ENCODE measurements at places on chromosomes 1 and 21.

DNA sequence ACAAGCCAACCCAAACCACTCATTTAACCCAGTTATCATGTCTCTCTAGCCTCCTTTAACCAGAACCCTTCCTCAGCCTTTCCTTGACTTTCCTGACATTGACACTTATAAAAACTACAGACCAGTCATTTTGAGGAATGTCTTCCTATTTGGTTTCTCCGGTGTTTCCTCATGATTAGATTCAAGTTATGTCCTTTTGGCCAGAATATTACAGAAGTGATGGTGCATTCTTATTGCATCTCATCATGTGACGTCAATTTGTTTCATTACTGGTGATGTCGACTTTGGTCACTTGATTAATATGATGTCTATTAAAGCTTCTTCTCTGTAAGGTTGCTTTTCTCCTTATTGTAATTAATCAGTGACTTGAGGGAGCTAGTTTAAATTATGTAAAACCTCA is 6.1 kb upstream of the RCSD1 start:
- no peak for DNase-seq

- DNase-seq = peak; percentile 61
Measured at GRCh38 chr1:175192111-175192629, 406 bp downstream of the KIAA0040 start.

DNA sequence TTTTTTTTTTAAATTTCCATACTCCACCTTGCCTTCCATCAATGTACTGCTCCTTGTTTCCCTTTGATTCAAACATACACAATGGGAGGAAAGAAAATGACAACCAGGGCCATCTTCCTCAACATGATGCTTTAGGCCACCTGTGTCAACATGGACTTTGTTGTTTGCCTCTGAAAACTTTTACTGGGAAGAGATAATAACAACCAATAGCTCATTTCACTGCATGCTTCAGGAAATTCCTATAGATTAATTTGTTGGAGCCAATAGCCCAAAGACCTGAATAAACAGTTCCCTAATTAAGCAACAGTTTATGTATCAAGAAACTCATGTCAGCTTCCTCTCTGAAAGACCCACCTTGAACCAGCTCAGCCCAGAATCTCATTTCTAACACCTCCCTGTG is 3.2 kb downstream of the KRTAP15-1 start:
- no peak for DNase-seq

DNA sequence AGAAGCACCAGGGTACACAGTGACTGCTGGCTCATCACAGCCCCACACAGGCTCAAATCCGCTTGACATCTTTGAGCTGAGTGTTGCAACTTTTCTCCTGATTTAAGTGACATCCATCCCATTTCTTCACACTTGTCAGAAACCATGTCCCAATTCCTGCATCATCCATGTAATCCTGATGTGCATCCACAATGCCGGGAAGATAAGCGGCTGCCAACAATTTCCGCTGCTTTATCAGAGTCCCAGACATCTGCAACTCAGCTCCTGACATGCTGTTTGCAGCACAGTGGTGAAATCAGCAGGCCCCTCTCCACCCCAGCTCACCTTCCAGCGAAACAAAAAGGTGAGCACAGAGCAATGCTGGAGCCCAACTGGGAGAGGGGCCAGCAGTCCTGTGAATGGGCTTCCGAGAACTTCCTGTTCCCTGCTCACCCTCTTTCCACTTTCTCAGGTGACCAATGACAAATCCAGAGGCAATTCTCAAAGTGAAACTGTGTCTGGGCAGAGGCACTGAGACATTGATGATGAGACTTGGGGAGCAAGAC is 581.0 kb downstream of the AJAP1 start:
- DNase-seq = no peak

DNA sequence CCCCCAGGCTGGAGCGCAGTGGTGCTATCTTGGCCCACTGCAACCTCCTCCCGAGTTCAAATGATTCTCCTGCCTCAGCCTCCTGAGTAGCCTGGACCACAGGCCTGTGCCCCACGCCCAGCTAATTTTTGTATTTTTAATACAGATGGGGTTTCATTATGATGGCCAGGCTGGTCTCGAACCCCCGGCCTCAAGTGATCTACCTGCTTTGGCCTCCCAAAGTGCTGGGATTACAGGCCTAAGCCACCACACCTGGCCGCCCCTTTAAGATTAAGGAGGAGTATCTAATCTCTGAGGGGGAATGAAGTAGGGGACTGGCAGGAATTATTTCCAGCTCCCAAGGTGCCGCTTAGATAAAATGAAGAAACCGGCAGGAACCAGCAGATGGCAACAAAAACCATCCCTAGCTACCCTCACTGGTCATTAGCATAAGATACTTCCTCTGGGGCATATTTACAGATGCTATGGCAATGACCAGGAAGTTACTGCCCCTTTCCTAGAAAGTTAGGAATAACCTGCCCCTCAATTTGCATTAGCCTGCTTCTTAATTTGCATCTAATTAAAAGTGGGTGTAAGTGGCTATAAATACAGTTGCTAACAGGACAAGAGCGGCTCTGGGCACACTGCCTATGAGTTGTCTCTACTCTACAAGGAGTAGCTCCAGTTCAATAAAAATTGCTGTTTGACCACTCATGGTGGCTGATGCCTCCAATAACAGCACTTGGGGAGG is 7.1 kb upstream of the NSUN4 start:
- DNase-seq = no peak

DNA sequence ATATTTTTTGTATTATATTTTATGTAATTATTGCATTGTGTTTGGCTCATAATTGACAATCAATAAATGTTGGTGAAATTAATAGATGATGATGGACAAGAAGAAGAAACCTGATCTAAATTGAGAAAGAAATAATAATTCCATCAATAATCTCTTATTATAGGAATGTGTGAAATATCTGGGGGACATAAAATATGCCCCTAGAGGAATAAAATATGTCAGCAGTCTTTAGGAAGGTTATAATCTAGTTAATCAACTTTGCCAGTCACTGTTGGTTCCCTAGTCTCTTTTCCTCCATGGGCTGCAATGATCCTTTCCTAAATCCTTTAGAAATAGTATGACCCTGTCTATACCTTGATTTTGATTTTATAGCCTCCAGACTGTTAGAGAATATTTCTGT is 549.7 kb upstream of the ADGRL4 start:
- no peak for DNase-seq

GRCh38 chr1:198072177-198072576 is 84.6 kb upstream of the NEK7 start:
- no peak for DNase-seq

DNA sequence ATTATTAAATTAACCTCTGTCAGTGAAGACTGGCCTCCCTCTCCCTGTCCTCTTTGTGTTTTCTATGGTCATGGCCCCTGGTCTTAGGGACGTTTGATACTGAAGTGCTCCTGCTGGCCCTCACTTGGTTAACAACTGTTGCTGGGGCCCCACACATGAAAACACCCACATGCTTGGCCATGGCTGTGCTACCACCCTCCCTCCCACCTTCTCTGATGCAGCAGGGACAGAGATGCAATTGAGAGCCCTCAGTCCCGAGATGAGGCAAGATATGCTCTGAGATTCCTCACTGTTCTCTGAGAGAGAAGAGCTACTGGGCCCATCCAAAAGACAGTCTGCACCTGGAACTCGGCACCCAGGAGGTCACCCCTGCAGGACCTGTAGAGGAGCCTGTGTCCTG is 33.3 kb downstream of the NCMAP start:
- no peak for DNase-seq

GRCh38 chr1:212701910-212702309 is 2.3 kb upstream of the BATF3 start:
- no peak for DNase-seq

DNA sequence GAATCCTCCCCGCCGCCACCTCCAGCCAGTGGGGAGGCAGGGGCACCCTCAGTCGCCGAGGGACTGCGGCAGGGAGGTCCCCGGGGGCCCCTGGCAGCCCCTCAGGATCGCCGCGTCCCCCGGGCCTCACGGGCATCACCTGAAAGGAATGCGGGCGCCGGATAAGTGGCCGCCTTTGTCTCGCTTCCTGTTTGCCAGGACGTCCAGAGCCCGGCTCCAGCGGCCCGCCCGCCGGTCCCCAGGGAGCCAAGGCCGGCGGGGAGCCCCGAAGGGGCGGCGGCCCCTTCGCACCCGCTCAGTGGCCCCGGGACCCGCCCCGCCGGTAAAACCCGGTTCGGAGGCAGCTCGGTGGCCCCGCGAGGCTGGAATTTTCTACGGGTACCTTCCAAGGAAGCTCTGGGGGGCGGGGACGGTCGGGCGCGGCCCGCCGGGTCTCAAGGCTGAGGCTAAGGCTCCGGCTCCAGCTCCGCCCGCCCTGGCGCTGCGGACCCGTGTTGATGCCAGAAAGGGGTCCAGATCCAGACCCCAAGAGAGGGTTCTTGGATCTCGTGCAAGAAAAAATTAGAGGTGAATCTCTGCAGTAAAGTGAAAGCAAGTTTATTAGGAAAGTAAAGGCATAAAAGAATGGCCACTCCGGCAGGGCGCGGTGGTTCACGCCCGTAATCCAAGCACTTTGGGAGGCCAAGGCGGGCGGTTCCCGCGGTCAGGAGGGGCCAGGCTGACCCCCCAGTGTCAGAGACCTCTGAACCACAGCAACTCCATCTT is 12.6 kb downstream of the TINAGL1 start:
- no peak for DNase-seq

DNA sequence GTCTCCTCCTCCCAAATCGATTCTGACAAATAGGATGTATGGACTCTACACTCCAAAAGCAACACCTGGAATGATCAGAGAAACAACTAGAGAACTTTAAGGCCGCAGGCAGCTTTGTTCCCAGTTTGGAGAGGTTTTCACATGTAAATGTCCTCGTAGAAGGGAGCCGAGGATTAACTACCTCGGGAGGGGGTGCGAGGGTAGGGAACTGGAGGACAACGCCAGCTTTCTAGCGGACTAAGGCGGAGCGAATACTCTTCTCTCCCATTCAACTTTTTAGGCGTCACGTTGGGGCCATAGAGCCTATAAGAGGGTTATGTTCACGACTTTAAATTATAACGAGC is 1.2 kb downstream of the SCAF4 start:
- peak; percentile 20 for DNase-seq

GRCh38 chr21:35674895-35675470 is 385.3 kb downstream of the SETD4 start:
- no peak for DNase-seq

GRCh38 chr1:199918196-199918769 is 109.2 kb upstream of the NR5A2 start:
- DNase-seq = no peak

- DNase-seq = no peak
Measured at GRCh38 chr21:45802956-45803617, 159.6 kb downstream of the PCBP3 start.

DNA sequence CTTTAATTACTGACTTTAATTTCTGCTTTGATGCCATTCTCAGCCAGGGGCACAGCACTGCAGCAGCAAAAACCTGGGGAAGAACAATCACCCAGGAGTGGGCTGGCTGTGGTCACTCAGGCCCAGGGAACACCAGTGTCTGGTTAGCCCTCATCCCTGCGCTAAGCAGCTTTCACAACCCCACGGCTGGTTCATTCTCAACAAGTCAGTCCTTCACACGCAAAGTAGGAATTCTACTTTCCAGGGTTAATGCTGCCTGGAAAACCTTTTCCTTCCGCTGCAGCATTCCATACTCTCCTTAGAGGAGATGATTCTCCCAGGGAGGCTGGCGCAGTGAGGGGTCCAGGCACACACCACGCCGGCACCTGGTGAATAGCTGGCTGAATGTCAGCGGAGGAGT is 24.3 kb upstream of the KCNE1 start:
- DNase-seq = no peak

GRCh38 chr1:232626452-232626851 is 3.5 kb downstream of the SIPA1L2 start:
- DNase-seq = no peak

DNA sequence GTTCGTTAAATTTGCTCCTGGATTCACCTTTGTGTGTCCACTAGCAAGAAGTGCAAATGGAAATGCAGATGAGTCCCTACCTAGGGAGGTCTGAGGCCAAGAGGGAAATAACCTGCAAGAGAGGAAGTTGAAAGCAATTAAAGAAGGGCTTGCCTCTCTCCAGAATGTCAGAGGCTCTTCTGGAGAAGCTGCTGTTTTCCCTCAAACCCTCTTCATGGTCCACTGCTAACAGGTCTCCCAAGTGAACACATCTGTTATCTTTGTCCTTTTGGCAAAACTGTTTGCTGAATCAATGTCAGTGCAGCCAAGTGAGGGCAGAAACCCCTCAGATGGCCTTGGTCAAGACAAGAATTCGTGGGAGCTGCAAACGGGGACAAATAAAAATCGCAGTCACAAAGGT is 177.3 kb upstream of the PLXNA2 start:
- no peak for DNase-seq

DNA sequence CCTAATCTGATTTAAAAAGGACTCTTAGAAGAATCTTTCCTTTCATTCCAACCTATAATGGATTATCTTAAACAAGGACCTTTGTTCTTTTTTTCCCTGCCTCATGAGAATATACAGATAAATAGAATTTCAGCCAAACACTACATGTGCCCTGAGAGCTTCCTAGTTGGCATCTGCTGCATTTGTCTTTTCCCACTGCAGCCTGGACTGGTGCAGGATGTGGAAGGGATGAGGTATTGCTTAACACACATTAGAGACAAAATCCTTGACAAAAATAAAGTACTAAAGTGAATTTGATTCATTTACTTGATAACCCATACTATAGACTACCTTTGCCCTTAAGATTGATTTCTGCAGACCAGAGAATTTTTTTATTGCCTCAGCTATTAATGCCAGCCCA is 59.5 kb downstream of the PALMD start:
- no peak for DNase-seq

DNA sequence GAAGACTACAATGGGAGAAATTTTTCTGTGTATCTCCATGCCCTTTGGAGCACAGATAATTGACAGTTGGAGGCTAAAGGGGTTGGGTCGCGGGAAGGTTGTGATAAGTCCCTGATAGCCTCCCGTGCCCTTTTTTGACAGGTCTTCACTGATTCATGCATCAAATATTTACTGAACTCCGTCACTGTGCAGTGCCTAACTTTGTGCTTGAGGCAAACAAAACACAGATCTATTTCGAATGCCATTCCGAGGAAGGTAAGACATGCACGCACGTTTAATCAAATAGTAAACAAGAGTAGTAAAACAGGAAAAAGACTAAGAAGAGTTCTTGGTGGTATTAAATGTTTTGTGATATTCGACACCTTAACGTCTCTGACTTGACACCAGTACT is 494 bp upstream of the PIP5K1A start:
- no peak for DNase-seq

All from stimulated activated CD4-positive, alpha-beta T cell treated with anti-CD3 and anti-CD28 coated beads, Interleukin-15, amount 100 ng/mL, for 24 hours (primary cell).